ENCODE measurements at places on chromosomes 6 and 20.

DNA sequence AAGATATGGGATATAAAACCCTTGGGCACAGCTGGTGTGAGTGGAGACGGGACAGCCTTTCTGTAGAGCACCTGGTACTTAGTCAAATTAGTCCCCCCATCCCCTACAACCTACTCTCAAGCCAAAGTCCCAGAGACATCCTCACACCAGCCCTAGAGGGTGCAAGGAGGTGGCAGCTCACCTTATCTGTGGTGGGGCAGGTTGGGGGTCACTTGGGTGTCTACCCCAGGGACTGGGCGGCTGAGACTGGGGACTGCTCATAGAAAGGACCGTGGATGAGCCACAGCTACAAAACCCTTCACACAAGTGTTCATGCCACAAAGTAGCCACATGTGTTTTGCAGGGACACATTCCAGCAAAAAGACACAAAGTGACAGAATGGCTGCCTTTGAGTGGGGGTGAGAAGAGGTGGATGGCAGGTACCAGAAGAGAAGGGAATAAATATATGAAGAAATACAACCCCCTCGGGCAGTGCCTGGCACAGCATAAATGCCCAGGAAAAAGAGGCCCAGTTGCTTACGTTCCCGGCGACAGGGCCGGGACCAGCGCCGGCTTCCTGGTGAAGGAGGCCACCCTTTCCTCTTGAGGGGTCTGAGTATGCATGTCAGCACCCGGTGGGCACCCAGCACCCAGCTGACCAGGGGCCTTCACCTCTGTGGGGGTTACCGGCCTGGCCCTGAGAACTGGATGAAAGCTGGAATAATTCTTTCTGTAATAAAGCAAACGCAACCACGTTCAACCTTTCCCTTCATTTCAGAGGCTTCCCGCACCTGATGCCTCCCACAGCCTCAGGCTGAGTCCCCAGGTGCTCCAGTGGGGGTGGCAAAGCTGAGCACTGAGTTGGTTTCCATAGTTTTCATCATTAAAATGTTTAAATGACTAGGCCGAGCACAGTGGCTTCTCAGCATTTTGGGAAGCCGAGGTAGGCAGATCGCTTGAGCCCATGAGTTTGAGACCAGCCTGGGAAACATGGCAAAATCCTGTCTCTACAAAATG lies 14.4 kb upstream of the CEBPB start:
- no peak for DNase-seq

DNA sequence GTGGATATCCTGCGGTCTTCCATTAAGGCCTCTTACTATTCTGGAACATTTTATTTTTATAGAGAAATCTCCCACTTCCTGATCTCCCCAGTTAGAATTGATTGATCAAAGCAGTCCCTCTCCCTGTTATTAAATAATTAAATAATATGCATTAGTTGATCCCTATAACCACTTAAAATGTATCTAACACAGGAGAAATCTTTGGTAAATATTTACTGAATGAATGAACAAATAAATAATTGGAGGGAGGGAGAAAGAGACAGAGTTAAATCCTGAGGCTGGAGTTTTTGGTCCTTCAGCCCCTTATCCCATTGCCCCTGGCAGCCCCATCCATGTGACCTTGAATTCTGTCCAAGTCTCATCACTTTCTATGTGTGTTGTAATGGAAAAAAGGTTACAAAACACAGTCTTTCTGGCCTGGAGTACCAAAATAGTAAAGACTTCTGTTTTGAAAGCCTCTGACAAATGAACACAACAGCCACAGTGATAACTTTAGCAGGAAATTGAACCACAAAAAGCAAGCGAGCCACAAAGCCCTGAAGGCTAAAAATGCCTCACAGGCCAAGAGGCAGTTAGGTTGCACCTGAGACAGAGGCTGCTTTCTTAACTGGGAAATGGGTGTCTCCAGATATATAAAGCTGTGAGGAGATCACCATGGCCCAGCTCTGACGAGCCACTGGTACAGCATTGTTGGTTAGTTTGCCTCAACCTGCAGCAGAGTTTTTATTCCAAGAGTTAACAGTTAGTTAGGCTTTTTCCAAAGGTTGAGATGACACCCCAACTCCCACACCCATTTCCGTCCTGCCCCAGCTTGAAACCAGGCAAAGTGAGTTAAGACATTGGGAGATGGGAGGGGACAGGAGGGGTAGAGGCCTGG lies 11.3 kb downstream of the NT5E start:
- no peak for DNase-seq

GRCh38 chr6:139744891-139745290 lies 370.4 kb upstream of the CITED2 start:
- no peak for DNase-seq

- DNase-seq: no peak
These were observed 97.4 kb upstream of the CNR1 start for GRCh38 chr6:88263591-88263990.

- DNase-seq: no peak
These were observed 158.7 kb downstream of the SCML4 start for GRCh38 chr6:107665382-107665781.

GRCh38 chr6:93989630-93990029 lies 570.3 kb upstream of the EPHA7 start:
- DNase-seq: no peak

DNA sequence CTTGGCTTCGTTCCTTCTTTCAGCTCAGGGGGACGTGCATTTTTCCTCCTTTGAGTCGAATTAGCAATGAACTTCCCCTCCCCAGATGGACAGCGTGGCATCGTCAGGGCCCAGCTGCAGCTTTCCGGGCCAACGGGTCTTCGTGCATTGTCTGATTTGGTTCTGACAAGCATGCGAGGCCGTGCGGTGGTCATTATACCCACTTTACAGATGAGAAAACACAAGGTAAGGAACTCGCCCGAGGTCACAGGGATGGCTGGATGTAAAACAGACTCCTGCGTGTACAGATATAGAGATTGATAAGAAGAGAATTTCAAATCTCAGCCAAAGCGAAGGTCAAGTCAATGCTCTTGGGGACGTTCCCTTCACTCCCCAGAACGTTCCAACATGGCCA lies 187.6 kb upstream of the SULF2 start:
- no peak for DNase-seq

- no peak for DNase-seq
These were observed 177.7 kb downstream of the ZDHHC14 start for GRCh38 chr6:157558487-157559200.

DNA sequence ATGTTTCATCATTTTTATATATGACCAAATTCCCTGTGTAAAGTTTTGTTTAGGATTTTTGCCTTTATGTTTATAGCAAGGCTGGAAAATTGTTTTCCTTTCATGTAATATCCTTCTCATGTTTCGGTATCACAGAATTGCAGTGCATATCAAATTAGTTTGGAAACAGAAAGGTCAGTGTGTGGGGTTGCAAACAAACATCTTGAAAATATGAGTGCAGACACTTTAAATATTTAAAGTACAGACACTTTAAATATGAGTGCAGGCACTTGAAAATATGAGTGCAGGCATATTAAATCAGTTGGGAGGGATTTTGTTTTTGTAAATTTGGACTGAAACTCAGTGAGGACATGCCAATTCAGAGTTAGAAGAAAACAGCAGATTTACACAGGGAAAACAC lies 6.5 kb downstream of the SLPI start:
- no peak for DNase-seq

DNA sequence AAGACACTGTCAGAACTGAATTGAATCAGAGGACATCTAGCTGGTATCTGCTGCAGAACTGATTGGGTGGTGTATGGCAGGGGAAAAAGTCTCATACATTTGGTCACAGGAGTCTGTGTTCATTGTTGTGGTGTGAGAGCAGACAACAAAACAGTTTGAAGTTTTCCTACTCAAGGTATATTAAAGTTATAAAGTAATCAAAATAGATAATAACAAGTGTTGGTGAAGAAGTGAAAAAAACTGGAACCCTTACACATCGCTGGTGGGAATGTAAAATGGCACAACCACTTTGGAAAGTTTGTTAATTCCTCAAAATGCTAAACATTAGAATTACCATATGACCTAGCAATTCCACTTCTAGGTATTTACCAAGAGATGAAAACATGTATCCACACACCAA lies 24.7 kb downstream of the SRPK1 start:
- no peak for DNase-seq

GRCh38 chr6:40700006-40700580 lies 112.9 kb upstream of the LRFN2 start:
- no peak for DNase-seq

- no peak for DNase-seq
These were observed 194.6 kb downstream of the OTOR start for GRCh38 chr20:16942756-16943155.

DNA sequence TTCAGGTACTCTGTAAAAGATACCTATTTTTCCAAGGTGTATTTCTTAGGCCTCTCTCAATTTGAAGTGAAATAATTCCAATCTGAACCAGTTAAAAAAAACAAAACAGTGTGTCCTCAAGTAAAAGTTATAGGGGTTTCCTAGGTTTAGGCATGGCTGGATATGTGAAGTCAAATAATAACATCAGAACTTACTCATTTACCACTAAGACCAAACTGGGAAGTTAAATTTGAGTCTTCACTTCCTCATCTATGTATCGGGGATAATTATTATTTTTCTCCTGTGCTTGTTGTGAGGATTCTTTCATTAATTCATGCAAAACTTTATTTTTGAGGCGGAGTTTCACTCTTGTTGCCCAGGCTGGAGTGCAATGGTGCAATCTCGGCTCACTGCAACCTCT lies 86.2 kb upstream of the PTPRK start:
- DNase-seq: no peak

DNA sequence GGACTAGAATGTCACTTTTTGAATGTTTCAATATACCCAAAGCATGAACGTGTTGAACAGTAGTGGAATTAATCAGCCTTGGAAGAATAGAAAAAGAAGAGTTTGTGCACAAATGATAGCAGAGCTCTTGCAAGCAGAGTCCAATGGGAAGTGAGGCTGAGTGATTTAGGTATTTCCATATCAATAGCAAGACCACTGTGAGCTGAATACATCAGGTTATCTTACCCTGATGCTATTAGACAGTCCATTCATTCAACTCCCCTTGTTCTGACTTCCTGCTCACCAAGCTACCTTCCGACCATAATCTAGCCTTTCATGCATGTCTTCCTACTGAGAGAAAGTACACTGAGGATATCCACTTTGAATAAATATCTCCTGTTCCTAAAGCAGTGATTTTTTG lies 349.2 kb upstream of the RNF217 start:
- no peak for DNase-seq

DNA sequence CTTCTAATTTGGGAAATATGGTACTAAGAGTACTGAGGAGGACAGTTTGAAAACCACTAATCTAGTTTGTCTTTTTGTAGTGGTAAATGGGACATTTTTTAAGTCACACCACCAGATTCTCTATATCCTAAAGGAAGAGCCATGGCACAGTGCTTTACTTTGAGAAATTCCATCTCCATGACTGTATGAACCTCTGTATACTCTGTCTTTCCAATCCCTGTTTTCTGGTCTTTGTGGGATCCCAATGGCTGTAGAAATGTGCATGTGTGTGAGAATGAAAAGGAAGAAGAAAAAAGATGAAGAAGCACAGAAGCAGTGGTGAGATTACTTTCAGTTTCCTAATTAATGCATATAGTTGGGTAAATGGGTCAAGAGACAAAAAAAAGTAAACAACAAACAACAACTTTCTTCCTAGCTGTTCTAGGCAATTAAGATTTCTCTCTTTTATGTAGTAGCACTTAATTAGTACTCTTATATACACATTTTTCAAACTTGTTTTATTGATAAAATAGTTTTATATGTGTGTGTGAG lies 141.2 kb upstream of the HCRTR2 start:
- no peak for DNase-seq

DNA sequence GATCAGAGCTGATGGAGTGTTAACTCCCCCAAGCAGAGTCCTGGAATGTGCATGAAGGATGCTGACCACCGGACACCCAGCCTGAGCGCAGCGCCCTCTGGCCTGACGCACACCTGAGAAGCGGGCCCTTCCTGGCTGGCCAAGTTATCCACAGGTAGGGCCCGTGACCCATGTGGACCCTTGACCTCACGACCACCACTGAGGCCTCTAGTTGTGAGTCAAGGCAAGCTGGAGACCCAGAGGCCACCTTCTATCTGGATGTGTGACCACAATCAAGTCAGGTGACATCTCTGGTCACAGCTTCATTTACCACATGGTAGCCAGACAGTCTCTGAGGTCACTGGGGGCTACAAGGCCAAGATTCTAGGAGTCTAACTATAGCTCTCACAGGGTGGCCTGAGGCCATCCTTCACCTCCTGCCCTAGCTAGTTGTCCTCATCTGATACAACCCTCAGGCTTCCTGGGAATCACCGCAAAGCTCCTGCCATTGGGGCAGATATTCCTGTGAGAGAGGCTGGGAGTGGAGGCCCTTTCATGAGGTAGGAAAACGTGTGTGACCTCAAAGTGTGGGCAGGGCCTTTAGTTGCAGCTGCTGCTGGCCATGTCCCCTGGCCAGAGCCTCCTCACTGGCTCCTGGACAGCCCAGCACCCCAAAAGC lies 53.1 kb downstream of the DSTN start:
- no peak for DNase-seq

DNA sequence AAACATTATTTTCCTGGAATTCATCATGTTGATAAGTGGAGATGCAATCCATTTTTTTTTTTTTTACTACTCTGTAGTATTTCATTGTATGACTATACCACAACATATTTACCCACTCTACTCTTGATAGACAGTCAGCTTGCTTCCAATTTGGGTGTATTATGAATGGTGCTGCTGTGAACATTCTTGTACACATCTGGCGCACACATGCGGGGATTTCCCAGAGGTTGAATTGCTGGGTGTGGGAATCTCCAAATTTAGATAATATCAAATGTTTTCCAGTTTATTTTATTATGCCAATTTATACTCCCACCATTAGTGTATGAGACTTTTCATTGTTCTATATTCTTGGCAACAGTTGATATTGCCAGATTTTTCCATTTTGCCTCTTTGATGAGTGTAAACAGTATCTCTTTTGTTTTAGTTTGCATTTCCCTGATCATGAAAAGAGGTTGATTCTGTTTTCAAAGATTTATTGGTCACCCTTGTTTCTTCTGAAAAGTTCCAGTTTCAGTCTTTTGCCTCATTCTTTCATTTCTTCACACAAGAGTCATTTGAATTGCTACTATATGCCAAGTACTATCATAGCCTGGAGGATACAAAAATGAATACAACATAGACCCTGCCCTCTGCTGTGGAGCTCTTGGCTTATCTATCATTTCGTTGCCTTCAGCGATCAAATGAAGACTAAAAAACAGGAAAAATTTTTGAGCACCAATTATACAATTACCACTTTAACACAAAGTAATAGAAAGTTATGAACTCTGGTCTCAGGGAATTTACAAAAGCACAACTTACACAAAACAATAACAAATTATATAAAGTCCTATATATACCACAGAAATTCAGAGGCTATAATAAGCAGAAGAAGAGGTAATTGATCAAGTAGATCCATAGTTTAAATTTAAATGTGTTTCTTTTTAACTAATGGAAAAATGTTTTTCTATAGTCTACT lies 17.1 kb upstream of the NCOA7 start:
- DNase-seq: no peak

- no peak for DNase-seq
These were observed 64.9 kb downstream of the RREB1 start for GRCh38 chr6:7172649-7173048.

- DNase-seq: no peak
These were observed 355.5 kb downstream of the PRKN start for GRCh38 chr6:162372106-162372505.

- DNase-seq: no peak
These were observed 74.4 kb downstream of the MBOAT1 start for GRCh38 chr6:20137837-20138236.
